ENCODE measurements at places on chromosomes 6 and 20.

GRCh38 chr20:48015141-48015910 lies 230.0 kb upstream of the SULF2 start:
- no peak for DNase-seq

GRCh38 chr6:17212546-17213371 lies 68.4 kb upstream of the RBM24 start:
- peak; percentile 90 for DNase-seq

- no peak for DNase-seq
Measured at GRCh38 chr6:112044856-112045255, 9.0 kb upstream of the CCN6 start.

DNA sequence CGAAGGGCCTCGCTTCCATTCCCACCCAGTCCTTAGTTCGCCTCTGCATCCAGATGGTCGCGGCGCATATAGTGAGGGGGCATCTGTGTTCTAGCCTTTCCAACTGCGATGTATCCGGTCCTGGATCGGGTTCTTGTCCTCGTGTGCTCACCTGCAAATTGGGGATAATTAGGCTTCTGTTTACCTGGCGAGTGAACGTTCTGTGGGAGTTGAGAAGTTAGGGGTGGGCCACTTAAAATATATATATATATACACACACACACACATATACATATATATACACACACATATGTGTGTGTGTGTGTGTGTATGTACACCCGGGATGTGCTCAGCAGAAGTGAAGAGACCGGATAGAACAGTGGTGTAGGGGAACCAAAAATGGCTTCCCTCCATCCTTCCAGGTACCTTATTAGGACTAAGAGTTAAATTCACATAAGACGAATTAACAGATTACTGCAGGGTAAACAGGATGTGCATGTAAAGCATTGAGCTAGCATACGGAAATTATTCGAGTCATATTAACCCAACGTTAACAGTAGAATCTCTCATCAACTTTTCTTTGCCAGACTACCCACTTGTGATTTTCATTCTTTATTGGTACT lies 537 bp downstream of the CSTF1 start:
- DNase-seq = no peak

GRCh38 chr20:37528446-37529213 lies 954 bp upstream of the BLCAP start:
- DNase-seq = no peak

- no peak for DNase-seq
Measured at GRCh38 chr20:34445177-34446065, 70.8 kb upstream of the DYNLRB1 start.

GRCh38 chr6:40391086-40391485 lies 196.1 kb downstream of the LRFN2 start:
- DNase-seq = no peak

- DNase-seq = no peak
Measured at GRCh38 chr20:17467120-17467655, 64.0 kb downstream of the BFSP1 start.

DNA sequence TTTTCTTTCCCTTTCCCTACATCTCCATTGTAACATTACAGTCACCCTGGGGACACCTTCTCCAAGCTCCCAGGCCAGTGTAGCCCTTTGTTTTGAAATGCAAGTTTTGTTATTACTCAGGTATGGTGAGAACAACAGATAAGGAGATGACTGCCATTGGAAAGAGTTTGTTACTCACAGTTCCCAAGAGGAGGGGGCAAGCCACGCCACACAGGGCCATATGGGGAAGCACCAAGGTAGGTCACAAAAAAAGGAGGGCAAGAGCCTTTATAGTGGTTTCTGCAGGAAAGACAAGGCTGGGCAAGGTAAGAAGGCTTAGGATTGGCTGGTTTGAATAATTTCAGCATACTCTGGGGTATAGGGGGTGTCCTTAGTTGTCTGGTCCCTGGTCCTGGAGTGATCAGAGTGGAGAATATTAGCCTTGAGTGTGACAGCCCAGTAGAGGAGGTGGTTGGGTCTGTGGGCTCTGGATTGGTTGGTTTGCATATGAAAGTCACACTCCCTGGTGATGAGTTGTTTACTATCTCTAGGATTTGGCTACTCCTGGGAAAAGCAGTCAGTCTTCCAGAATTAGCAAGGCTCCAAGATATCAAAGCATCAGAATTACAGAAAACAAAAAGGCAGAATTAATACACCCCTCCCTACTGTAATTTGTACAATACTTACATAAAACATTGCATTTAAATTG lies 33.1 kb upstream of the SMLR1 start:
- no peak for DNase-seq

DNA sequence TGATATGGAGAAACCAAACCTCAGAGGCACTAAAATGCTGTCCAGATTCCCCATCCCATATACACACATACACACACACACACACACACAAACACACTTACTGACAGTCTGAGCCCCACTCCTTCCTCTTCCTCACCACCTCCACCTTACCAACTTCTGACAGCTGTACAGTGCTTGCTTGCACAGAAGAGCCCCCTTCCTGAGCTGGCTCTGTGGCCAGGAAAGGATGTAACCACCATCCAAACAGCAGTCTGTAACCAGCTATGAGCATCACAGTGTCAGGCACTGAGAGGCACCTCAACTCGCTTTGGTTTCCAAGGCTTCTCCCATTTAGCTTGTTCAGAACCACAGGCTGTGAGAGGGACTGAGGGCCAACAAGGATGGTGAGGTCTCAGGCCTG lies 5.9 kb upstream of the C6orf136 start:
- DNase-seq = no peak

- DNase-seq = no peak
Measured at GRCh38 chr20:5973172-5973571, 22.7 kb downstream of the MCM8 start.

DNA sequence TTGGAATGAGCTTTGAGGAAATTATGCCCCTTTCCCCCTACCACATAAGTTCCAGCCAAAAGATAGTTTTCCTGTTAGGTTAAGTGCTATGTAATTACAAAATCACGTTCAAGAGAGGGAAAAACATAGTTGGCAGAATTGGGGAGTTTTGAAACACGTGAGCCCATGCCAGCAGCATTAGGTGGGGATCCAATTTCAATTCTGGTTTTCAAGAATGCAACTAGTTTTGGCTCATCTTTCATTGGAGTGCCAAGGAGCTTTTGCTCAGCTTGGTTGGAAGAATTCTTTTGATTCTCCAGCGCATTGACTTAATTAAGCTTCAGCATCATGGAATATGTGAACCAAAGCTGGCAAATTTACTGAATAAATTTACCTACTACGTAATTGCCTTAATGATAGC lies 95.9 kb downstream of the SAMD5 start:
- peak; percentile 65 for DNase-seq

DNA sequence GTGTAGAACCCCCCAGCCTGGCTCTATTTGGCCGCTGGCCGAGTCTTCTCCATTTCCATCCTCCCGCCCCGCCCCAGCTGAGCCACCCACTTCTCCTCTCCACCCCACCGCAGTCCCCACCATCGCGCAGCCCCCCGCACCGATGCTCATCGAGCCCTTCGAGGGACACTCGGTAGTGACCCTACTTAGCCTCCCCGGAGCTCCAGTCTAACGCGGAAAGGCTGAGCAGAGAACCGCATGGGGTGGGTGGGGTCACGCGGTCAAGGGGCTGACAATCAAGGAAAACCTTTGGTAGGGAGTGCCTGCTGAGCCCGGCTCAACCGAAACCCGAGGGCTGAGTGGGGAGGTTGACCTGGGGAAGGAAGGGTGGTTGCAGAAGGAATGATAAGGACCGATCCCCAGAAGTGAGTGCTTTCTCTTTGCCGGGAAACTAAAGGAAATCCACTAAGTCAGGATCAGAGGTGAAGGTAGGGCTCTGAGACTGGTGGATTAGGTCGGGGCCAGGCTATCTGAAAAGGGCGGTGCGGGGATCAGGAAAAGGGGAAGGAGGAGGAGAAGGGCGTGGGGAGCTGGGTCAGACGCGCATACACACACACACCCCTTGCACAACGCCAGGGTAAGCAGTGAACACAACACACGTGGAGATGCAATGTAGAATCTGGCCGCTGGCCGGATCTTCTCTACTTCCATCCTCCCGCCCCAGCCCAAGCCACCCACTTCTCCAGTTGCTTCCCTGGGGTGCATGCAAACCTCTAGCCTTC lies 49.8 kb downstream of the CPXM1 start:
- no peak for DNase-seq

DNA sequence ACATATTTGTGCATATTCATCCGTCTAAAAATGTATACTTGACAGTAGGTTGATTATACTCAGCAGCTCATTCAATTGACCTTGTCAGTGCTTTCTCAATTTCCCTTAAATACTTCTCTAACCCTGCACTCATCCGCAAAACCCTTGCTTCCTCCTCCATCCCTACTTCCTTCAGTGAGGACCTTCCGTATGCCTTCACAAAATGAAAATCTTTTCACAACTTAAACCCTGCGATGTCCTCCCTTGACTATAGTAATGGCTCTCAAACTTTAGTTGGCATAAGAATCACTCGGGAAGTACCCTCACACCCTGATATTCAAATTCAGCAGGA lies 5.2 kb downstream of the MBOAT1 start:
- no peak for DNase-seq

- peak; percentile 40 for DNase-seq
Measured at GRCh38 chr6:92479831-92480230, 939.5 kb downstream of the EPHA7 start.

DNA sequence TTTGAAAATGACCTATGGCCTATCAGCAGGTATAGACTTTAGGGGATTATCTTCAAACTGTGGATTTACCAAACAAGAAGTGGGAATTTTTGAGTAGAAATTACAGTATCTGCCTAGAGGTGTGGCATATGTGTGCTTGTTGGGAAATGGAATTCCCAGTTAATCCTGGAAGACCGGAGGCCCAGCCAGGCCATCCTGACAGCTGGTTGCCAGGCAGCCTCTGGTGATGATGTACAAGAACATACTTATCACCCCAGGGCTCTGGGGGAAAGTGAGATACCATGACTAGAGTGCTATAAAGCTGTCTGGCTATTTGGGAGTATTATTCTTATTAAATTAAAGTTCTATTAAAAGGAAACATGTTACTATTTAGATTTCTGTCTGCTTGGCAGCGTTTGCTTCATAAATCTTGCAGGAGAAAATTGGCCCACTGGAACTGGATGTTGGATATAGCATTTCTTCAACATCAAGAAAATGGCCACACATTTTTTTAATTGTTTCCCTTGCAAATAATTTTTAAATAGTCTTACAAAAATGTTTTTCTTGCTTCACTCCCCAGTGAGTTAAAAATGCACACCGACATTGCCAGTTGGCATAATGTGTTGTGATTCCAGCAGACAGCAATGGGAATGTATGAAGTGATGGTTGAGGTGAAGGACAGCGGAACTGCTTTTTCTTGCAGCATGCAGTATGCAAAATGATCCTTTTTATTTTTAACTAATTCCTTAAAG lies 187.8 kb downstream of the MYLK4 start:
- DNase-seq = no peak

- peak; percentile 23 for DNase-seq
Measured at GRCh38 chr20:11451793-11452291, 465.9 kb upstream of the BTBD3 start.

GRCh38 chr6:40352006-40352405 lies 235.2 kb downstream of the LRFN2 start:
- no peak for DNase-seq

- DNase-seq = no peak
Measured at GRCh38 chr6:137806914-137807682, 60.0 kb upstream of the TNFAIP3 start.

DNA sequence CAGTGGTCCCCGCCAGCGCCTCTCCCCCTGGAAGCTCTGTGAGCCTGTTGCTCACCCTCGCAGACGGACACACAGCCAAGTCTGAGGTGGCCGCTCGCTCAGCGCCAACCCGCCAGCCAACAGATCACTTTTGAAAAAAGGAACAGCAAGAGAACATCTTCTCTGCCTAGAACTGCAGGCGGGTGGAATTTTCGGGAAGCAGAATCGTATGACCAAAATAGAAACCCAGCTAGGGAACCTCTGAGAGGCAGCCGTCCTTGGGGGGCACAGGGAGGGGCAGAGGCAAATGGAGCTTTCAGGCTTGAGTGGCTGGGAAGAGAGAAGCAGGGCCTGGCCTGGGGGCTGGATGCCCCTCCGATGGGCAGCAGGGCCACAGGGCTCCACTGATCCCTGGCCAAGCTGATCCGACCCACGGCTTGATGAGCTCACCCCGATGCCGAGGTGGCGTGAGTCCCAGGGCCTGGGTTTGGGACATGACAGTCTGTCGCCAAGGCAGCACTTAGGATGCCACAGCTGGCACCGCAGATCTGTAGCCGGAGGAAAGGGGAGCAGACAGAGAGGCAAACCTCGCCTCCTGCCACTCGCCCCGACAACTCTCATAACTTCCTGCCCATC lies 9.8 kb downstream of the NFATC2 start:
- no peak for DNase-seq

DNA sequence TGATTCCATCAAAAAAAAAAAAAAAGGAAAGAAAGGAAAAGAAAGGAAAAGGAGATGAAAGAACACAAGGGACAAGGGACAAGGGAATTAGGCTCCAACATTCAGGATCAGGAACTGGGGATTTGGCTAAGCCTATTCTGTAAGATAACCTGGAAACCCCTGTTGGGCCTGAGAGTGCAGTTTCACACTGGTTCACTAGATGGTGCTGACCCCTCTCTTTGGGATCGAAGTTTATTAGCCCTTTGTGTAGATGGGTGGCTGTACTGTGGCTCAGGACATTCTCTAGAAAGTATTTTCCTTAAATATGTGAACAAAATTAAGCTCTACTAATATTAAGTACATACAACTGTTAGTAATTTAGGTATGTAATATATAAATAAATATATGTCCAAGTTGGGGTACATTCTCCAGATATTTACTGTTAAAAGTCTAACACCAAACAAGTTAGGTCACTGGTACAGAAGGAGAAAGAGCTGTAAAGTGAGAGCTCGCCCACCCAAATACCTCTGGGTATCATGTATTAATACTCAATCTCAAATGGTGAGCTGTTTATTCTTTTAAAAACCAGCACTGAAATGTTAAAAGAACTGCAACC lies 6.3 kb downstream of the OR2A4 start:
- DNase-seq = peak; percentile 53

GRCh38 chr6:145075425-145075824 lies 659.9 kb downstream of the EPM2A start:
- no peak for DNase-seq

- no peak for DNase-seq
Measured at GRCh38 chr20:60220706-60221105, 262.5 kb downstream of the CDH26 start.

DNA sequence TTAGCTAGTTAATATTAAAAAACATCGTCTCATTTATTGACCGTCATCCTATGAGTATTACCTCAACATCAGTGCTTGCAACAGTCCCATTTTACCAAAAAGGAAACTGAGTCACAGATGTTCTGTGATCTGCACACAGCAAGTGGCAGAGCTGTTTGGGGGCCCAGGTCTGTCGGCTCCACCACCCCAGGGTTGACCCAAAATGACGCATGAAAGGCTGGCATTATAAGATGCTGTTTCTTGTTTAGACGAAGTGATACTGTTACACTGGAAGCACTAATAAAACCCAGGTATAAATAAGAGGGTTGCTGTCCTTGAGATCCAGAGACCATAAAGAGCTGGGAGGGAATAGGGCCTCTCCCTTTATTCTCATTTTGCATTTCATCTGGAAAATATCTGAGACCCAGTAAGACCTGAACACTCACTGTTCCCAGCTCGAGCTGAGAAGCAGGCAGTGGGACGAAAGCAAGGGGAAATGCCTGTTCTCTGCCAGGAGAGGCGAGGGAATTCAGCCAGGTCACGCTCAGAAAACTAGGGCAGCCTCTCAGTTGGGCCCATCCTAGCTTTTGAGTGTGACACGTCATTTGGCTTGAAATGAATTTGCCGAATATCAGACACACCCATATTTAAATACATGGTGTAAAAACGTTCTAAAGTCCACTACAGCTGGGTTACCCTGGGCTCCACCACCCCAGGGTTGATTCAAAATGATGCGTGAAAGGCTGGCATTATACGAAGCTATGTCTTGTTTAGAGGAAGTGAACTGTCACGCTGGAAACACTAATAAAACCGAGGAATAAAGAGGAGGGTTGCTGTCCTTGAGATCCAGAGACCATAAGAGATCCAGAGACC lies 1.4 kb upstream of the MICAL1 start:
- no peak for DNase-seq
